NCI-H1930 (cell line): ENCODE measurements at places on chromosomes 12 and 14.

DNA sequence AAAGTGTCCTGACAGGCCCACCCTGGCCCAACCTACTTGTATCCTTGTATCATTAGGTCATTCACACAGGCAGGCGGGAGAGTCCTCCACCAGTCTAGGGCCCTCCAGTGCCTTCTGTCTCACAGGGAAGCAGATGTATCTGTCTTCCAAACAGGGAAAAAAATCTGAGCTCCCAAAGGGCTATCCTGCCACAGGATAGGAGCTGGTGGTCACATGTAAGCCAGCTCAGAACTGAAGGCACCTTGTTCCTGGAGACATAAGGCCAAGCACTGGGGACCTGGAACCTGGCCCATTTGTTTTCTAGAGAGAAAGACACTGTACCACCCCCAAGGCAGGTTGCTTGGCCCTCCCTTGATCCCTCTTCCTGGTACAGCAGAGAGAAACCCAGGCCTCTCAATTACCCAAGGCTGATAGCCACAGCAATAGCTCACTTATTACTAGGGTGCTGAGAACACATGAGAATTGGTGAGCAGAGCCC is 19.4 kb upstream of the PLEKHH1 start:
- no peak for DNase-seq

GRCh38 chr12:75457191-75457590 is 23.4 kb upstream of the GLIPR1 start:
- DNase-seq: no peak

DNA sequence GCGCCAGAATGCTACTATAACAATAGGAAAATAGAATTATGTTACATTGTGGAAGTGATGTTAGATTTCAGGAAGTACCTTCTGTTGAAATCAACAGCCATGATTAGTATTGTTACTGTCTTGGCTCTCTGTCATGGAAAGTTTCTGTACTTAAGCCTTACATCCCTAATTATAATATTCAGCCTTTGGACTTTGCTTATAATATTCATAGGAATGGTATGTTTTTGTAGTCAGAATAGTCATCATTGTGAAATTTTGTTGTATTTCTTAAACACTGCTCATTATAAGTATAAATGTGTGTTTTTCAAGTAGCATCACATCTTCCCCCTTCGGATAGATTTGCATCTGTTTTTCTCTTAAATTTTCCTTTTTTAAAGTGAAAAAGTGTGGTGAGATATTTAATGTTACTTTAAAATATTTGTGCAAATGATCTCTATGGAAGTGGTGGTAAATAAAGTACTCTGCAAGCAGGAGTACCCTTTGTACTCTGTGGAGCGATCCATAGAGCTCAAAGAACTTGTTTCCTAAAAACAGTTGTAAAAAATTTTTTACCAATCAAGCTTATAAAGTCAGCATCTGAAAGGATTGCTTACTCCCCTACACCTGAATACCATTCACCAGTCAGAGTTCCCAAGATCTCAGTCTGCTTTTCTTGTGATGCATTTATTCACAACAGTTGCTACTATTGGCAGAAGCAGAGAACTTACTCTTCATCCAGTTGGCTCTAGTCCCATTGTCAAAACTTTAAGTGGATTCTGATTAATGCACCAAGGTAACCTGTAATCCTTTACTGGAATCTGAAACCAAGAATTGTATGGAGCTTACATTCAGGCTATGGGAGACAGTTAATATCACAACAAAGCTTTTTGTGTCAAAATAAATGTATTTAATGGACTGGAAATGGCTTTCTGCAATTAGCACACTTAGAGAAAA is 87.8 kb downstream of the RIC8B start:
- no peak for DNase-seq

DNA sequence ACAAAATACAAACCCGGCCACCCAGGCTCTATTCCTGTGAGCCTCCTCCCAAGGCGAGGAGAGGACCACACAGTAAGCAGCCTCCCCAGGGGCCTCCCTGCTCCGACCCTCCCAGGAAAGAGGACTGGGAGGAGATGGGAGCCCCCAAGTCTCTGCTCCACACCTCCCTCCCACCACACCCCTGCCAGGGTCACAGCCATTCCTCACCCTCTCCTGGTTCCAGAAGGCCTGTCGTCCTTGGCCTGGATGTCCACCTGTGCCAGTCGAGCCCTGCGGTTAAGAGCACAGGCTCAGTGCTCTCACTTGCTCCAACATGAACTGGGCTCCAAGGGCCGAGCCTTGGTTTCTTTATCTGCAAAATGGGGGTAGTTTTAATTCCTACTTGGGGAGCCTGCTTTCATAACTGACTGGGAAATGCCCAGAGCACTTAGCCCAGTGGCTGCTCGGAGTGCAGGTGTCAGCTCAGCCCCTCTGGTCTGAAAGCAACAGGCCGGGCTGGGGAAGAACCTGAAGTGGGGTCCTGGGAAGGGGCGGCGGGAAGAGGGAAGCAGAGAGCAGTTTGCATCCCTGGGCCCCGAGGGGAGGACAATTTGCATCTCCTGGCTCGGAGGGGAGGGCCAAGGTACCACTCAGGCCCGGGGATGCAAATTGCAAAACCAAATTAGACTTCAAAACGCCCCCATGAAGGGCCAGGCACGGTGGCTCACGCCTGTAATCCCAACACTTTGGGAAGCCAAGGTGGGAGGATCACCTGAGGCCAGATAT is 23.6 kb downstream of the TCHP start:
- DNase-seq: no peak
